ENCODE measurements at places on chromosomes 7 and 10. TPM values are rescaled to one million over a fixed set of nuclear protein-coding genes. Genes with fewer than 3 reads are reported as not detected.

DNA sequence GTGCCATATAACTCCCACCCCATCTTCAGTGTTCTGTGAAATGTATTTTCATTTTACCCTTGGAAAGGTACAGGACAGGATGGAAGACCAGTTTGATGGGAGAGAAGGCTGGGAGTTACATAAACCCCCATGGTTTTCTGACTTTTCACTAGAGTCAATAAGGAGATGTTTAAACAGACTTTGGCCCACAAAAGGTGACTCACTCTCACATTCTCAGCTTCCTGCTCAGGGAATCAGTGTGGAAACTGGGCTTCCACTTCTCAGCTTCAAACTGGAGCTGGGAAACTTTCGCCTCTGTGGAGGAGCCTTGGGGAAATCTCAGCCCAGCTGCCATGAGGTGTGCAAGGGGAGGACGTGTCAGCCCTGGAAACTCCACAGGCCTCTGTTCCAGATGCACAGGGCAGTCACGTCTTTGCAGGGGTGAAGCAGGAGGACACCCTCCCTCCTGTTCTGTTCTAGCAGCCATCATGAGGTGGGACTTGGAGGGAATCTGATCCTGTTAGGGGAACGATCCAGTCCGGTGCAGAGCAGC lies 560.5 kb upstream of the GALNT17 start:
- DNase-seq = no peak

Gene TBX20
- not detected for polyA plus RNA-seq

- DNase-seq = no peak
Measured at GRCh38 chr10:62583876-62584615, 209.9 kb downstream of the ZNF365 start.

Gene NFE2L3
- polyA plus RNA-seq = 32.7 TPM

- no peak for DNase-seq
Measured at GRCh38 chr10:78318305-78318704, 284.6 kb downstream of the RPS24 start.

Gene SYNPO2L
- polyA plus RNA-seq = 0.28 TPM

GRCh38 chr10:103853428-103854264 lies 1.7 kb downstream of the SH3PXD2A start:
- no peak for DNase-seq

DNA sequence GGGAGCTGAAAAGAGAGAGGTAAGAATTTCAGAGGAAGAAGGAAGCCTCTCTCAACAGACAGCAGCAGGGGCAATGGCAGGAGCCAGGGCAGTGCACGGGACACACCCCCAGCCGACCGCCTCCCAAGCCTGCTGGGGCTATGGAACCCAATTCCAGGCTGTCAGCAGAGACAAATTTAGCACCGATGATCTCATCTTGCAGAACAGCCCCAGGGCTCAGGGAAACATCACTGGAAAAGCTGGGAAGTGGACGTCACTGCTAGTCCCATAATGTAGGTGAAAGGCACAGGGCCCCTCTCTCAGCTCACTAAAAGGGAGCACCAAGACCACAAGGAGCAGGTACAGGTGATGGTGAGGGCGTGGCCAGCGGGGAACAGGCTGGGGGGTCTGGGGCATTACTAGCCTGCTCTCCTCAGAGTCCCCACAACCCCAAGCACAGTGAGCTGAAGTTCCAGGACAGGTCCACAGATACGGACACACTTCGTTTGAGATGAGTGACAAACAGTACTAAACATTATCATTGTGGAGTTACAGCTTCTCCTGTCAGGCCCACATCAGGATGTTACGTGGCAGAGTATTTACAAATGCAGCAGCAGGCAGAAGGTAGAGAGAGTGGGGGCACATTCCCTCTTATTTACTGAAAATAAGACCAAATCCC lies 103.7 kb downstream of the PLXNA4 start:
- DNase-seq = no peak

GRCh38 chr10:95755511-95756004 lies 405 bp upstream of the ENTPD1 start:
- DNase-seq = no peak

Gene ZWINT
- 47.1 TPM for polyA plus RNA-seq

Gene GHRHR
- polyA plus RNA-seq = 0.32 TPM

Gene SPDYE1
- polyA plus RNA-seq = 0.52 TPM

DNA sequence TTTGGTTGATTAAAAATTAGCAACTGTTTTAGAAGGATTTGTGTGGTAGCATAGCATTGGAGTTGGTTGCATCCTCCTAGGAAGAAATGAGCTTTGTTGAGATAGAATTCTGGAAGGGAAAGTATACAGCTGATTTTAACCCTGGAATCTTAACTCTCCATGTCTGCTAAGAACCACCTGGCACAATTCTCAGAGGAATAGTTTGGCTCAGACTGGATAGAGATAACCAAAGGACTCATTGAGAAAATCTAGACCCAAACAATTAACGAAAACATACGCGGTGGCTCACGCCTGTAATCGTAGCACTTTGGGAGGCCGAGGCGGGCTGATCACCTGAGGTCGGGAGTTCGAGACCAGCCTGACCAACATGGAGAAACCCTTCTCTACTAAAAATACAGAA lies 99.1 kb upstream of the AOAH start:
- no peak for DNase-seq

Gene STOX1
- 11.3 TPM for polyA plus RNA-seq

Gene HOXA11
- polyA plus RNA-seq = 35.0 TPM

- DNase-seq = no peak
Measured at GRCh38 chr7:74202841-74203556, 6.8 kb upstream of the LAT2 start.

GRCh38 chr10:58220769-58221451 lies 46.8 kb downstream of the IPMK start:
- no peak for DNase-seq

- DNase-seq = no peak
Measured at GRCh38 chr7:31249671-31250070, 90.9 kb downstream of the NEUROD6 start.

Gene NRCAM
- polyA plus RNA-seq = 23.6 TPM

GRCh38 chr10:84254552-84255478 lies 10.0 kb downstream of the RGR start:
- no peak for DNase-seq

DNA sequence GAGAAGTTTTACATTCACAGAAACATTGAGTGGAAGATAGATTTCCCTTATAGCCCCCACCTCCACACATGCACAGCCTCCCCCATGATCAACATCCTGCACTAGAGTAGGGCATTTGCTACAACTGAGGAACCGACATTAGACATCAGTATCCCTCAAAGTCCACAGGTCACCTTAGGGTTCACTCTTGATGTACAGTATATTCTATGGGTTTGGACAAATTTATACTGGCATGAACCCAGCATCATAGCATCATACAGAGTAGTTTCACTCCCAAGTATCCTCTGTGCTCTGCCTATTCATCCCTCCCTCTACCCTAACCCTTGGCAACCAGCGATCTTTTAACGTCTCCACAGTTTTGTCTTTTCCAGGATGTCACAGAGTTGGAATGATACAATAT lies 64.4 kb downstream of the VSTM4 start:
- no peak for DNase-seq

DNA sequence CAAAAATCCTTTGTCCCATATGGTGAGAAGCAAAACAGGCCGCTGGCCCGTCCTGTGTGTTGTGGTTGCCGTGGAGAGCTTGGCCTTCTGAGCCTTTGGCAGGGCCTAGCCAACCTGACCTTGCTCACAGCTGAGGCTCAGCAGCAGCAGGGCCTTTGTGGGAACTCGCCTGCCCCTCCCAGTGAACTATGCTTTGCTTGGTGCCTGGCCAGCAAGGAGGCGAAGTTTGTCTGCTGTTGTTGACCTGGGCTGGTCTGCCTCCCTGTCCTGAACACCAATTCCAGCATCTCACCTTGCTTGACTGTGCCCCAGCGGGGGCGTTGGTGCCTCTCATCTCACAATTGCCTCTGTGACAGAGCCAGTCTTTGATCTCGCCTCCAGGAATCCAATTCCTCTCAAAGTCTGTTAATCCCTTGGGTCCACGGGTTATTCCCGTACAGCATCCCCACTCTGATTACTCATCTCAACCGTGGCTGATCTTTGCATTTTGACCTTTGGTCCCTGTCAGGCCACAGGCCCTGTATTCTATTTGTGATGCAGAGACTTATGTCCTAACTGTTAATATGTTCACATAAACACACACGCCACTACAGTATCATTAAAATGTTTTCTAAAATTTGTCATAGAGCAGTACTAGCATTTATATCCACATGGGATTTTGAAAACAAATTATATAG lies 22.6 kb downstream of the EPDR1 start:
- DNase-seq = no peak

DNA sequence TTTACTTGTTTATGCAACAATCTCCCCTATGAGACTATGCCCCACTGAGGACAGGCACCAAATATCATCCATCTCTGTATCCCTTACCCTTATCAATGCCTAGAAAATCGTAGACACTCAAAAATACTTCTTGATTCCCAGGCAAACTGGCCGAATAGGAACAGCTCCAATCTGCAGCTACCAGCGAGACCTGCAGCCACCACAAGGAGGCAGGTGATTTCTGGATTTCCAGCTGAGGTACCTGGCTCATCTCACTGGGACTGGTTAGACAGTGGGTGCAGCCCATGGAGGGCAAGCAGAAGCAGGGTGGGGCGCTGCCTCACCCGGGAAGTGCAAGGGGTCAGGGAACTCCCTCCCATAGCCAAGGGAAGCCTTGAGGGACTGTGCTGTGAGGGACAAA lies 10.8 kb upstream of the PPP1R3C start:
- no peak for DNase-seq

Gene ZPBP
- 0.24 TPM for polyA plus RNA-seq

DNA sequence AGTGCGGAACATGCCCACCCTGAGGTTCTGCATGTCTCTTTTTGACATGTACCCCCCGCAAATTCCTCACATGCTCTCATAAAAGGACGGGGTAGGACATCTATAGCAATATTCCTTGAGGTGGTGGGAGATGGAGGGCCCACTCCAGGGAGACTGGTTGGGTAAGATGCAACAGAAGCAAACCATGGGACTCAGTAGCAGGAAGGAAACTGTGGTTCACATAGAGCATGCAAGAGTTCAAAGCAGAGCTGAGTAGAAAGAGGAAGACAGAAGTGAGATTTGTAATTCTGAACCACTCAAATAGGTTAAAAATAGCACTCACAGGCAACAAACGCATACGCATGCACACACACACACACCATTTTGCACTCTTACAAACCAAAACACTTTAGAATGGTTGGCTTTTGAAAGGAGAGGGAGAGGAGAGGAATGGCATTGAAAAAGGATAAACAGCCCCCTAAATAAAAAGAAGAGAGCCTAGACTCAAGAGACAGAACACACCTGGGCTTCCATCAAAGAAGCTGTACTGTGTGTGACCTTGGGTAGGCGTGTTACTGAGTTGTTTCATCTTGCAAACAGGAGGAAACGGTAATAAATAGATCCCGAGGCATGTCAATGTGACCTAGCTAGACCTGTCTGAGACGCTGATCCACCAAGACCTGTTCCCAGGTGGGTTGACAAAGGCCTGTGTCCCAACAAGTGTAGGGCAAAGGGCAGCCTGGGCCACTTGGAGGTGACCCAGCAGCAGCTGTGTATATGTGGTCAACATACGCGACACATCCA lies 77.6 kb upstream of the LRRC4 start:
- DNase-seq = no peak

DNA sequence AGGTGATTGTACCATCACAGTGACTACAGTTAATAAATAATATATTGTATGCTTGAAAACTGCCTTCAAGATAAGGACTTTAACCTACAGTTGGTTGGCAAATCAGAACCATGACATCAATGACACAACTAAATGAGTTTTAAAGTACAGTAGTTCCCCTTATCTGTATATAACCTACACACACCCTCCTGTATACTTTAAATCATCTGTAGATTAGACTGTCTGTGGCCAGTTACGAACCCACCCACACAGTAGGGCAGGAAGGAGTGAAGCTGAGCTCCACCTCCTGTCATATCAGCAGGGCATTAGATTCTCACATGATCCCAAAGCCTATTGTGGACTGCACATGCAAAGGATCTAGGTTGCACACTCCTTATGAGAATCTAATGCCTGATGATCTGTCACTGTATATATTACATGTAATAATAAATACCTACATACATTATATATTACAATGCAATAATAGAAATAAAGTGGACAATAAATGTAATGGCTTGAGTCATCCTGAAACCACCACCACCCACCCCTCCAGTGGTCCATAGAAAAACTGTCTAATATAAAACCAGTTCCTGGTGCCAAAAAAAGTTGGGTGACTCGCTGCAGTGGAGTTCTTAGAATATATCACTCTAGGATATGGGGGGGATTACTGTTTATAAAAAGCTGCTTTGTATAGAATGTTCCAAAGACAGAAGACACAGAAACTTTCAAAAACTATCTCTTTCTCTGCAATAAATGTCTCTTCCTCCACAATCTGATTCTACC lies 5.6 kb downstream of the TPK1 start:
- no peak for DNase-seq

DNA sequence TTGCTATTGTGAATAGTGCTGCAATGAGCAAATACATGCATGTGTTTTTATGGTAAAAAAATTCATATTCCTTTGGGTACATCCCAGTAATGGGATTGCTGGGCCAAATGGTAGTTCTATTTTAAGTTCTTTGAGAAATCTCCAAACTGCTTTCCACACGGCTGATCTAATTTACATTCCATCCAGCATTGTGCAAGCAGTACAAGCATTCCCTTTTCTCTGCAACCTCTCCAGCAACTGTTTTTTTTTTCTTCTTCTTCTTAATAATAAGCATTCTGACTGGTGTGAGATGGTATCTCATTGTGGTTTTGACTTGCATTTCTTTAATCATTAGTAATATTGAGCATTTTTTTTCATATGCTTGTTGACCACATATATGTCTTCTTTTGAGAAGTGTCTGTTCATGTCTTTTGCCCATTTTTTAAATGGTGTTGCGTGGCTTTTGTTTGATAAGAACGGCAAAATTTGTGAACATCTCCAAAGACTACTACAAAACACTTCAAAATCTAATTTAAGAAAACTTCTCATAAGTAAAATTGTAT lies 136.1 kb upstream of the MYO3A start:
- DNase-seq = no peak

DNA sequence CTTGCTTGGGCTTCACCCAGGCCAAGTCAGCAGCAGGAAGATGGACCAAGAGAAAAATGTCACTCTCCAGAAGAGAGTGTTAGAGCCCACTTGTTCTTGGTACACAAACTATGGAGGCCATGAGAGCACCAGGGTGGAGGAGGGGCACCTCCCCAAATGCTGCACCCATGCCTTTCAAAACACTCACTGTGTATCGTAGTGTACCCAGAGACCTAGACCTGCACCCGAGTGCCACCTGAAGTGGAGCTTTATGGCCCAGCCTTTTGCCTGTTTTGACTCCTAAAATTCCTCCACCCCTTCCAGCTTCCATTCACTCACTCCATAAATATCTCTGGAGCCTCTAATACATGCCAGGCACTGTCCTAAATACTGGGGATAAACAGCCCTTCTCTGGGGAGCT lies 5.0 kb downstream of the SFTPD start:
- no peak for DNase-seq

Gene SND1
- 142 TPM for polyA plus RNA-seq

DNA sequence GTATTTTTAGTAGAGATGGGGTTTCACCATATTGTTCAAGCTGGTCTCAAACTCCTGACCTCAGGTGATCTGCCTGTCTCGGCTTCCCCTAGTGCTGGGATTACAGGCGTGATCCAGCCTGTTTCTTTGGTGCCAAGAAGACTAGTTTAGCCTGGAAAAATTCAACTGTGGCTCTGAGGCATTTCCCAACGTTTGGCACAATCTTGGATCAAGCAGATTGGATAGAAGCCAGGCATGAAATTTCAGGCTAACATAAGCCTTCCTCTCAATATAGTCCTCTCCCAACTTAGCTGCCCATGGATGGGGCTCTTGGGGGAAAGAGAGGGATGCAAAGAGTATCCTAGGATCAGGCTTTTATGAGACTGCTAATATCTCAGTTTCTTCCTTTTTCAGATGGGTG lies 53.8 kb downstream of the APBB1IP start:
- DNase-seq = no peak

Gene GPR22
- polyA plus RNA-seq = 0.30 TPM

- no peak for DNase-seq
Measured at GRCh38 chr7:107843184-107843583, 40.2 kb upstream of the SLC26A3 start.

All from right renal pelvis (tissue), 4 donors.